ENCODE measurements at places on chromosomes 4 and X. TPM values are rescaled to one million over a fixed set of nuclear protein-coding genes. Genes with fewer than 3 reads are reported as not detected.

Gene LPAR4
- 0.17 TPM for total RNA-seq

Gene INPP4B
- total RNA-seq = 6.9 TPM

Gene FAM9C
- total RNA-seq = not detected

Gene SMIM10L2A
- 0.17 TPM for total RNA-seq

Gene FAM47B
- not detected for total RNA-seq

Gene COL25A1
- total RNA-seq = 0.17 TPM
